Occipital lobe (tissue), 3 donors: ENCODE measurements at places on chromosomes 4 and X.

- no peak for DNase-seq
Observed at GRCh38 chr4:12701384-12701783, 782.8 kb downstream of the RAB28 start.

DNA sequence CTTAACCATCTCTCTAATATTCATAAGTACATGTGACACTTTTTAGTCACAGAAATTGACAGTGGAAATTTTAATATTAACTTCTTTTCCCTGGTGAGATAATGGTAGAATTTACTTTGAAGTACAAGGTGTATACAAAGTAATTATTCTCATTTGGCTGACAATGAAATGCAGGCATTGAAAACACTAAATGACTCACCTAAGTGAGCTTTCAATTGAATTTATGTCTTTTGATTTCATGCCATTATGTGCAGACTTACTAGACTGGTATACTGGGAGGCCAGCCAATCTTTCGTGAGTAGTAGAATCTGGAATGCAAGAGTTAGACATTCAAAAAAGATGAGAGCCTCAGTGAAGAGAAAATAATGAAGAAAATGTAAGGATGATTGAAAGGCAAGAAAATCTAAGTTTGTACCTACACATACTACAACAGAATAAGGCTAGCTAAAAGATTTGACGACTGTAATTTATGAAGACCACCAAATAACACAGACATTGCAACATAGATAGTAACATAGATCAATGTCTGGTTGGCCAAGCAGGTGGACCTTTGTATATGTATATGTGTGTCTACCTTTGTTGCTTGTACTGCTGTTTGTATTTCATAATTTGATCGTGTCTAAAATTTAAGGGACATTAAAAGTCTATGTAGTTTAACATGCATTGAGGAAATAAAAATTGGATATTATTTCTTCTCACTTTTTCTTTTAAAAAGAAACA lies 459.7 kb downstream of the IL15 start:
- DNase-seq, result no peak

DNA sequence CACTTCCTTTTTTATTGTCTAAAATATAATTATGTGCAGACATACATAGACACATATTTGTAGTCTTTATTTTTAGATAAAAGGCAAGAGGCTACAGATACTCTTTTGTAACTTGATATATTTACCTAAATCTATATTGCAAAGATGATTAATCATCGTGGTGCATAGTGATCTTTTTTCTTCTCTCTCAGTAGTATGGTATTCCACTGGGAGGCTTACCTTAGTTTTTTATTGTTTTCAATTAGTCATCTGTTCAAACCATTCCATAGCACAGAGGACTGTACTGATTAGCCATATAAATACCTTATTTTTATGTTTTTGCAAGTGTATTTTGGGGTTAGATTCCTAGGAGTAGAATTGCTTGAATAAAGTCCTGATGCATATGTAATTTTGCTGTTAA lies 619.7 kb downstream of the GRXCR1 start:
- DNase-seq, result no peak

GRCh38 chr4:152454398-152455011 lies 81.4 kb downstream of the FBXW7 start:
- no peak for DNase-seq

GRCh38 chrX:27444093-27444908 lies 18.8 kb downstream of the PPP4R3C start:
- DNase-seq, result no peak

- DNase-seq, result no peak
Observed at GRCh38 chr4:107138433-107138832, 102.3 kb upstream of the DKK2 start.

- DNase-seq, result no peak
Observed at GRCh38 chr4:26330186-26330787, 9.5 kb downstream of the RBPJ start.

DNA sequence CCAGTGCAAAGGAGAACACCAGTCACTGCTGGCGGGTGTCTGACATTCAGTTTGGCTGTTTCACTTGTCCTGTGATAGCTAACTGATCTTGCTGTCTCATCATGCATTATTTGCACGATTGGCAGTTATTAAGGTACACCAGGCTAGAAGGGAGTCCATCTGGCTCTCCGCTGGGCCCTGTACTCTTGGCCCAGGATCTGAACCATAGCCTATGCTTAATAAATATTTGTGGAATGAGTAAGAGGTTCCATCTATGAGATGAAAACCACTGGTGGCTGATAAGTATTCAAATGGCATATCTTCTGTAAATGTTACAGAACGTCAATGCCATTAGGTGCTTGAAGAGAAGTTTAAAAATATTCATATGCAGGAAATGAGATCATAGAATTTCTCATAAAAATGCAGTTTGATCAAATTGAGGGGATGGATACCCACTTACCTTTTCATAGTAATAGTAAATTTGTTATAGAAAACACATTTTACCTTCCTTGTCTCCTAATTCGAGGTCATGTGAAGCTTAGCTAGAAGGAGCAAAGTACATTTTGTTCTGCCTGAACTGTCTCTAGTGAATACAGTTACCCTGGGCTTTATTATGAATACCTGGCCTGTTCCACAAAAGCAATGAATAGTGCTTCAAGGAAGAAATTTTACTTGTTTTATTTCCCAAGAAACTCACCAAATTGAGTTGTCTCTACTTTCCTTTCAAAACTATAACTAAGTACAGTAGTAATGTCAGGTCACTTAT lies 213.5 kb downstream of the CBR4 start:
- DNase-seq, result no peak

DNA sequence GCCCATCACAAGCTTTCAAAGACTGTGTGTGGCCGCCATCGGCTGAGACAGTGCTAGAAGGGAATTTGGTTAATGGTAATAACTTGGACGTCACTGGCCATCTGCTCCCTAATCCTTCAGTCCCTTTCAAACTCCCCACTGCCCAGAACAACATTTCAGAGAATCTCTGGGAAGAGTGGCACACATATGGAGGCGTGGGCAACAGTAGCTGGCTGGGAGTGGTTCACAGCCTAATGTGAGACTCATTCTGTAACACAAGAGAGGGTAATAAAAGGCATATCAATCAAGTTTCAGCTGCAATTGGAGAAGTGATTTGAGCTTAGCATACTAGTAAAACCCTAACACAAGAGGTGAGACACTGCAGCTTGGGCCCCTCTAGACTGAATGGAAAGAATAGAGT lies 15.4 kb downstream of the SMIM10 start:
- no peak for DNase-seq

DNA sequence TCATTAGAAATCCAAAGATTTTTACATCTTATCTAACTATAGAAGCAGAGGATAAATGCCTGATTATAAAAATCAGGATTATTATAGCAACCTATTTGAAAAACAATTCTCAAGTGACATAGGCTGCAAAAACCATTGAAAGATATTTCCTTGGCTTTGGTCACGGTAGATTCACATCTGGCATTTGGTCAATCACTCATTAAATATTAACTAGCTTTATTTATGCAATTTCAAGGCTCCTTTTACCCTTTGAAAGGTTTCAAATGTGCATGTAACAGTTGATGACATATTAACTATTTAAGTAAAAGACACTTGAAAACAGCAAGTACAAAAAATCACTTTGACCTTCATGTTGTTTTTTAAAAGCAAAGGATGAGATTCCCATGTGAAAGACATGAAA lies 98.1 kb downstream of the MMRN1 start:
- DNase-seq, result no peak

GRCh38 chr4:173998471-173999144 lies 284.9 kb downstream of the FBXO8 start:
- DNase-seq, result no peak

DNA sequence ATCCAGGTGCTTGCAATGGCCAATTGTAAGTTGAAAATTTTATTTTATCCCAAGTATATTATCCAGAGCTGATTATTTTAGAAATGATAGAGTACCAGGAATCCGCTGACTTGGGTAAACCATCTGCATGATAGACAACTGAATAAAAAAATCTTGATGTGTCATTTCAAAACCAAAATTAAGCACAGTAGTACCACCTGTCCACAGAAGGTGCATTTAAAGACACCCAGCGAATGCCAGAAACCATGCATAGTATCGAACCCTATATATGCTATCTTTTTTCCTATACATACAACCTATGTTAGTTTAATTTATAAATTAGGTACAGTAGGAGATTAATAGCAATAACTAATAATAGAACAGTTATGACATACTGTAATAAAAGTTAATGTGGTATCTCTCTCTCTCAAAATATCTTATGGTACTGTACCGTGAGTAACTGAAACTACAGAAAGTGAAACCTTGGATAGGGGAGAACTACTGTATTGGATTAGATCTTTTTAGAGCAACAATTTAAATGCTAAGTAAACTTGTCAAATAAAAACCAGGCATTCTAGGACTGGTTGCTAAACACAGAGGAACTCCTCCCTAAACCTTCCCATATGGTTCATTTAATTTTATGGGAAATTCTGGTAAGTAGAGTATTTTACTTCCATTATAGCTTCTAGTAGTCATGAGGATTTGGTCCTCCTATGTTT lies 6.2 kb downstream of the NEIL3 start:
- DNase-seq, result no peak

GRCh38 chr4:129682586-129682985 lies 586.6 kb downstream of the C4orf33 start:
- no peak for DNase-seq

- DNase-seq, result no peak
Observed at GRCh38 chrX:56499372-56499771, 64.1 kb upstream of the UBQLN2 start.

DNA sequence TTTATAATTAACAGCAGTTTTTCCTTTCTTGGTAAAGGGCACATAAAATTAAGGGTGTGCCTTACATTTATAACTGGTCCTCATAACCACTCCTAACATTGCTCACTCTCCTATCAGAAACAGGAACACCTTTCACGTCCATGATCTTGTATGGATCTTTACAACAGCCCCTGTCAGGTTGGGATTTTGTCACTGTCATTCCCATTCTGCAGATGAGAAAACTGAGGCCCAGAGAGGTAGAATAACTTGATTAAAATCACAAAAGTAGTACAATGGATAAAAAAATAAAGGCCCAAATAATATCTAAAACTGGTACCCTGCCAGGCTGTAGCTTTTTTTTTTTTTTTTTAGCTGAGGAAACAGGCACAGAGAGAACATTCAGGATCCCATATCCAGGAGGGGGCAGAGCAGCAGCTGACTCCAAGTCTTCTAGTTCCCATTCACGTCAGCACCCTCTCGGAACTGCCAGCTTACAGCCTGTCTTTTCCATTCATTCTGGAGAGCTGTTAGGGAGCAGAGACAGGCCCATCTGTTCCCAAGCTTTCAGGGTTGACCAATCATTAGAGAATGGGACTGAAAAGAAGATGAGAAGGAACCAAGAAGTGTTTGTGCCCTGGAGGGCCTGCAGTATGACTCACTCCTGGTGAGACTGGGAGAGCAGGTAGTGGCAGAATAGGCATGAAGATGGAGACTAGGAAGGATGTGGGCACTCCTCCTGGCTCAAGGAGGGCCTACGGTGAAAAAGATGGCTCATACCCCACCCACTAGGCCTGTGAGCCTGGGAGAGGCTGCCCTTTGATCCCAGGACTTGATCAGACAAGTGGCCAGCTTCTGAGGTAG lies 7.3 kb downstream of the SUV39H1 start:
- DNase-seq, result peak; percentile 4

- peak; percentile 22 for DNase-seq
Observed at GRCh38 chrX:129726307-129727111, 12.3 kb upstream of the XPNPEP2 start.

GRCh38 chr4:83599183-83599582 lies 63.3 kb downstream of the GPAT3 start:
- DNase-seq, result no peak
